ENCODE measurements at places on chromosomes 2 and 18.

DNA sequence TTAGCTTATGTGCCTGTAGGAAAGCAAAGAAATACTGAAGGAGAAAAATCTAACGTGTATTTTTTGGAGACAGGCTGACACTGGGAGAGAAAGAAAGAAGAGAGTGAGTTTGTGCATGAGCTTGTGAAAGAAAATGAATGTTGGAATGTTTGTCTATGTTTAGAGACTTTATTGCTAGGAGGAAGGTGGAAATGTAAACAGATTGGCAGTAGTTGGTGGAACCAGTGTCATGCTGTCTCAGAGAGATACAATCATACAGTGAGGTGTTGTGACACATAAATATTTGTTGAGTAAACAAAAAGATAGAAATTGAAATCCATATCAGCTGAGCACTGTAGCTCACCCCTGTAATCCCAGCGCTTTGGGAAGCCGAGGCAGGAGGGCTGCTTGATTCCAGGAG is 222.2 kb upstream of the MEIS1 start:
- no peak for DNase-seq

- DNase-seq: no peak
Measured at GRCh38 chr18:13382954-13383827, 164.6 kb downstream of the LDLRAD4 start.

DNA sequence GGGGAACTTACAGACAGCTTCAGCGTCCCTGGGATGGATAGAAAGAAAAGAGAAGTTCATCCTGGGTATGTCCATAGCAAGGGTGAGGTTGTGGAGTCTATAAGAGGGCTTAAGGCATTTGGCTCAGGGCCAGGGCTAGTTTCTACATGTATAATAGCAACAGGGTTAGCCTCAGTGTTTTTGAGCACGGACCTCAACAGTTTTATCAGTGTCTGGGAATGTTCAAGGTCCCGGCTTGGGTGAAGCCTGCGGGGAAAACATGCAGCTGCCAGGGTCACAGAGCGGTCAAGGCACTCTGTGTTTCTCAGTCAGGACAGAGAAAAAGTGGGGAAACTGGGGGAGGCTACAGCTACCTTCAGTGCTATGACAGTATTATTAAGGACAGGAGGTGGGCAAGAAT is 427.7 kb upstream of the HS6ST1 start:
- no peak for DNase-seq

DNA sequence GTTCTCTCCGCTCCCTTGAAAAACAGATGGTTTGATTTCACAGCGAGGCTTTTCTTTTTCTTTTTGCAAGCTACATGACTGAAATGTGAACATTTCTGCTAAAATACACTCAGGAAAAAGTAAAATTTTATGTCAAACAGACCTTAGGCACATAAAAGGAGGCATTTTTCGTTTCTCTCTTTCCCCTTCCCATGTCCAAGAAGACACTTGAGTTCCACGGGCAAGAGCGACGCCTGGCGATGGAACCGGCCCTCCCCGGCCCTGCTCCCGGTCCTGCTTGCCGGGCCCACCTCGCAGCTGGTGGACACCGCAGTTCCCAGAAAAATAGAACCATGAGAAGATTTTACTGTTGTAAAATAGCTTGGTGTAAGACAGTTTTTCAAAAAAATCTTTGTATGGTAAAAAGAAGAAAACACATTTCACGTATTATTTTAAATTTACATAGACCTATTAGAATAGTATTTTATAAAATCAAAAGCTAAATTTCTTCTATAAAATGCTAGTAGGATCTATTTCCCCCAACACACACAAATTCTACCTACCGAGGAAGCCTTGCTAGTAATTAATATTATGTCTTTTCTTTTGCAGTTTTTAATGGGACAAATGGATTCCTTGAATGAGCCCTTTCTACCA is 2.3 kb upstream of the ALKAL2 start:
- DNase-seq: peak; percentile 79

DNA sequence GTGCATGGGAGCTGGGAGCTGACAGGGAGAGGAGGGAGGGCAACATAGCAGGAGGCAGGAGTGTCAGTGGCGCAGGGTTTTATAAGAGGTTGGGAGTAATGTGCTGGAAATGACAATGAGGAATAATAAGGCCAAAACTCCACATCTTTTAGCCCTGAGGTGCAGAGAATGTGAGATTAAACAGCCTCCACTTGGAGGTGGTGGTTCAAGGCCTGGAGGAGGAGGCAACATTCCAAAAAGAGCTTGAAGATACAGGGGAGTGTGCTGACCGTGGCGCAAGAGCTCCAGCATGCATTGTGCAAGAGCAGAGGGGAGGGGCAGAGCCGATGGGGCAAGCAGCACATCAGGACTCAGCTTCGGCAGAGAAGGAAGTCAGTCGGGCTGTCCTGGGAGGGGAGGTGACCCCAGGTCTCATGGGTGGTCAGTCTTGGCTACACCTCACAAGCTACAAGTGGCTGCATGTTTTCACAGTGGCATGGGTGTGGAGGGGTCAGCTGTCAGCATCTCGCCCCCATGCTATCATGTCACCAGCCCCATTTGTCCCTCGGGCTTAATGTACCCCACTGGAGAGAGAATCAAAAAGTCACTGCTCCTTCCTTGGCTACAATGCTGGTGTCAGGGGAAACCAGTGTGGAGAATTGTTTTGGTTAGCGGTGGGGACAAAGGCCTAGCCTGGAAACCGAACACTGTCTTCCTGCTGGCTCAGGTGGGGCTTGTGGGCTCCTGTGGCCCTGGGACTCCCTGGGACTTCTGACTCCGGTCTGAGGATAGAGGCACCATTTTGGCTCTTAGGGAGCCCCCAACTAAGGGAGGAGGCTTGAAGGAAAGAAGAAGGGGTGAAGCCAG is 208.0 kb downstream of the ZFP36L2 start:
- DNase-seq: peak; percentile 63

DNA sequence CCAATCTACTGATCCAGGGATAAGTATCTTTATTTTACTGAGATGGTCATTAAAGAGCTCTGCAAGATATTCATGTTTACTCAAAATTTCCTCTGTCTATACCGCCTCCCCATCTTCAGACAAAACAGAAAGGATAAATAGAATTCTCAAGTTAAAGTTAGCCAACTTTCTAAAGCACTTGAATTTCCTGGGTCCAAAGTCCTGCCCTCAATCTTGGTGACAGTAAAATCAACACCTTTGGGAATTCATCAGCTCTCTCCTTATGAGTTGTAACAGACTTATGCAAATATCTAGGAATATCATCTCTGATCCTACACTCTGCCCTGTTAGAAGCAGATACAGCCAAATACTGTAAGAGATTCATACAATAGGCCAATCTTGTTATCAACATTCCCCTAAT is 122.5 kb upstream of the HAAO start:
- no peak for DNase-seq

GRCh38 chr2:42572297-42573081 is 4.1 kb downstream of the MTA3 start:
- no peak for DNase-seq

DNA sequence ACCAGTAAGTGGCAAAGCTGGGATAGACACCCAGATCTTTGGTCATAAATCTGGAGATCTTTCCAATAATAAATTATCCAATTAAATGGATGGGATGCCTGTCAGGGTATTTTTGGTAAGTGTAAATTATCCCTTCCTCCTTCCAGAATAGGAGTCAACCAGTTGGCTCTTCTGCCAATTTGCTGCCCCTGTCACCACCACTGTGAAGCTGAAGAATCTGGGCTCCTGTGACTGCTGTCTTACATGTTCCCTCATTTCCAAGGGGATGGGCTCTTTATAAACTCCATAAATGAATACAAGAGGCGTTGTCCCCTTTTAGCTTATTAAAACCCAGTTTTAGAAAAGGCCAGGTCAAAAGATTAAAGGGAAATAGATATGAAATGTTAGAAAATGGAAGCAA is 17.8 kb upstream of the BMP10 start:
- no peak for DNase-seq

GRCh38 chr2:80326214-80326613 is 21.7 kb upstream of the LRRTM1 start:
- no peak for DNase-seq

DNA sequence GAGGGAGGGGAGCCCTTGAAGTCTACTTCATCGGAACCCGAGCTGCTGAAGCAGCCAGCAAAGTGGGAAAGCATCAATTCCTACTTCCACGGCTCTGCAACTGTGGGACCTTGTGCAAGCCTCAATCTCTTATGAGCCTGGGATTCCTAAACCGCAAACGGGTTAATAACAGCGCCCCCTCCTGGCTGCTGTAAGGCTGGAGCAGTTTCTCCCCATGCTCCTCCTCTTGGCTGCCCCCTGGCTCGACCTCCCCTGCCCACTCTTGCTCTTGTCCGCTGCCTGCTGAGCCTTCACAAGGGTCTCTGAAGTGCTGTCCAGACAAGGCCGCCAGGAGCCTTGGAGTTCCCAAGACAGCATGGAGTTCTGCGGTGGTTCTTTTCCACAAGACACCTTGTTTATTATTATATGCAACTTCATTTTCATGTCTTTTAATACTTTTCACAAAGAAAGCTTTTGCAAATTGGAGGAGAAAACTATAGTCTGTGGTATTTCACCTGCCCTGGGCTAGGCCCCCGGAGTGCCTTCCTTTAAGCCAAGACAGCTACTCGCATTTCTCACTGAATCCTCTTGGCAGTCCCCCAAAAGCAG is 157.2 kb downstream of the DDX1 start:
- no peak for DNase-seq

DNA sequence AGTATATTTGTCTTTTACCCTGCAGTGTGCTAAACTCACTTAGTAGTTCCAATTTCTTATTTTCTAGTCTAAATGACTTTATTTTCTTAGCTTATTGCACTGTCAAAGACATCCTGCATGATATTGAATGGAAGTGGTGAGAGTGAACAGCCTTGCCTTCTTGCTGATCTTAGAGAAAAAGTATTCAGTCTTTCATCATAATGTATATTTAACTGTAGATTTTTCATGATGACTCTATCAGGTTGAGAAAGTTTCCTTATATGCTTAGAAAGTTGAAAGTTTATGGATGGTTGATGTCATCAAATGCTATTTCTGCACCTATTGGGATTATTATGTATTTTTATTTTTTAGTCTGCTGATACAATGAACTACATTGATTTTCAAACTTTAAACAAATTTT is 21.3 kb upstream of the COL3A1 start:
- DNase-seq: no peak

- DNase-seq: no peak
Measured at GRCh38 chr2:238853721-238854120, 5.8 kb downstream of the TWIST2 start.

DNA sequence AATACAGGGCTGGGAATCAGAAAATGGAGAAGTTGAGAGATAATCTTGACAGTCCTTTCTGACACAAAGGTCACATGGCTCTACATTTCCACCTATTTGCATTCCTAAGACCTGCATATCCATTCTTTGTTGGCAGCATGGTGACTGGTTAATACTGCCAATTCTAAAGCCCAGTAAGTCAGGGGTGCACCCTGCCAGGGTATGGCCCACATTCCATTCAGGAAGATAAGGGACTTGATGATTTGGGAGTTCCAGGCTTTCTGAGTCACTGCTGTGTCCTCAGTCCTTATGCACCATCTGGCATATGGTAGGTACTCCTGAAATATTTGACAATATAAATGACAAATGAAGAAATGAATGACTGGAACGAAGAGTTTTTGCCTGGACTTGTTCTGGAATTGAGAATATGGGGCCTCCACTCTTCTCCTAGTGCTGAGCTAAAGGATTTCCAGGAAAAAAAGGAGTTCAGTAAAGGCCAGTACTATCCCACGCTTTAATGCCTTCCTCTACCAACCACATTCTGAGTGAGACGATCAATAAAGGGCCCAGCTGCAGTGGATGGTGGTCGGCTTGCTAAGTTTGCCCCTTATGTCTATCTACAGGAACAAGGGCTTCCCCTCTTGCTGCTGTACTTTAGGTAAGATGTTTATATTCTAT is 31.7 kb upstream of the EIF2AK3 start:
- no peak for DNase-seq

DNA sequence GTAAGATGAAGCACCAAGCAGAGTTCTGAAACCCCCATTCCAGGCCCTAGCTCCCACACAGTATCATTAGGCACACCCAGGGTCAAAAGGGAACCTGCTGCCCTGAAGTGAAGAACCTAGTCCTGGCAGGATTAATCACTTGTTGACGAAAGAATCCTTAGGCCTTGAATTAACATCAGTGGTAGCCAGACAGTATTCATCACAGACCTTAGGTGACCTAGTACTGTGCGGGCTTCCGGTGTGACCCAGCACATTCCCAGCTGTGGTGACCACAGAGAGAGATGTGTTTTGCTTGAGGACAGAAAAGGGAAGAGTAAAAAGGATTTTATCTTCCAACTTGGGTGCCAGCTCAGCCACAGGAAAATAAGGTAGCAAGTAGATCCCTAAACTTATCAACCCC is 1071.4 kb upstream of the FAM98A start:
- DNase-seq: no peak

DNA sequence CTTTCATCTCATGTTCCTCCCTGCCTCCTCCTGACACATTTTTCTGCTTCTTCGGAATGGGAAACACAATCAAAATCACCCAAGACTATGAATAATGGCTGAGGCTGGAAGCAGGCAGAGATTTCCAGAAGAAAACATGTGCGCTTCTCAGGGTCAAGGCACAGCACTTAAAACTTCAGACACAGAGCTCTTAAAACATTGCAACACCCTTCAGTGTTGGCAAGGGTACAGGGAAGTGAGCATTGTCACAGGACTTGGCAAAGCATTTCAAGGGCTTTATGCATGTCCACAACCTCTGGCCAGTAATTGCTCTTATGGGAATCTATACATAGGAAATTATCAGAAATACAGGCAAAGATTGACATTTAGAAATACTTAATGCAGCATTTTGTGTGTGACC is 477.6 kb upstream of the KLHL29 start:
- DNase-seq: no peak

GRCh38 chr2:37839991-37840390 is 85.1 kb upstream of the RMDN2 start:
- DNase-seq: no peak

DNA sequence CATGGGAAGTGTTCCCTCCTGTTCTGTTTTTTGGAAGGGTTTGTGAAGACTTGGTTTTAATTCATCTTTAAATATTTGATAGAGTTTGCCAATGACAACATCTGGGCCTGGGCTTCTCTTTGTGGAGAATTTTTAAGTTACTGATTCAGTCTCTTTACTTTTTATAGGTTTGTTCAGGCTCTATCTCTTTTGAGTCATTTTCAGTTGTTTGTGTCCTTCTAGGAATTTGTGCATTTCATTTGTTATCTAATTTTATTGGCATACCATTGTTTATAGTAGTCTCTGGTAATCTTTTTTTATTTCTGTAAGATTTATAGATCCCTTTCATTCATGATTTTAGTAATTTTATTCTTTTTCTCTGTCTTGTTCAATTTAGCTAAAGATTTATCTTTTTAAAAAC is 14.6 kb downstream of the SCLY start:
- no peak for DNase-seq

- DNase-seq: no peak
Measured at GRCh38 chr18:64886995-64887394, 738.1 kb upstream of the LINC00305 start.

DNA sequence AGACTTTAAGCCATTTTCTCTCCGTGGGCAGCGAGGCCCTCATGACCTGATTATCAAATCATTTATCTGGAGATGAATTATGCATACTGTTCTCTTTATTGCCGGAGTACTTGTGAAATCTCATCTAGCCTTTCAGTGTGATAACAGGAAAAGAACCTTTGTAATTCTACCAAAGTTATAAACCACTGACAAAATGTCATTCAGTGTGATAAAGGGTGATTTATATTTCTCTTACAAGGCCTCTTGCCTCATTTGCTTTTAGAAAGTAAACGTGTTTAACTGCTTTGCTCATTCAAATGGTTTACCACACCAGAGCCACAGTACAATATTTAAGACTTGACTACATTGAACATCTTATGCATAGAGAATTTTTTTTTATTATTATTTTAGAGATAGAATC is 13.8 kb downstream of the MTCL1 start:
- DNase-seq: no peak

Data from liver (tissue), 10 donors.